Right cardiac atrium (tissue), 5 donors: ENCODE measurements at places on chromosomes 2 and 18.

- DNase-seq, result peak; percentile 64
These were observed 403 bp upstream of the CLUL1 start for GRCh38 chr18:596288-596881.

DNA sequence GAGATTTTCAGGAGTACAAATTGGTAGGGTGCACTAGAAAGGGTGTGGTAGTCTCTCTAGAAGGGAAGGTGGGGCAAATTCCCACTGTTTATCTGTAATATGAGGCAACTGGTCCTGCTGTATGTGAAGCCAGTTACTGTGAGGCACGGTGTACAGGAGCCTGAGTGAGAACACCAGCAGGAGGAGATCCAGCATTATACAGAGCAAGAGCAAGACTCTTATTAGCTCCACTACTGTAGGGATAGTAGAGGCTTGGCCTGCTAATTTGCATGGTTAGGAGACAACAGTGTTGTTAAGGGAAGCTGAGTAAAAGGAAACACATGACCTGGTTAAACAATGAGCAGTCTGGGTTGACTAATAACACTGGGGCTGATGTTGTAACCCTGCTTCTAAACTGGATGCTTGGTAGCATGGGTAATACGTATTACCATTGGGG lies 76.3 kb upstream of the WDSUB1 start:
- no peak for DNase-seq

DNA sequence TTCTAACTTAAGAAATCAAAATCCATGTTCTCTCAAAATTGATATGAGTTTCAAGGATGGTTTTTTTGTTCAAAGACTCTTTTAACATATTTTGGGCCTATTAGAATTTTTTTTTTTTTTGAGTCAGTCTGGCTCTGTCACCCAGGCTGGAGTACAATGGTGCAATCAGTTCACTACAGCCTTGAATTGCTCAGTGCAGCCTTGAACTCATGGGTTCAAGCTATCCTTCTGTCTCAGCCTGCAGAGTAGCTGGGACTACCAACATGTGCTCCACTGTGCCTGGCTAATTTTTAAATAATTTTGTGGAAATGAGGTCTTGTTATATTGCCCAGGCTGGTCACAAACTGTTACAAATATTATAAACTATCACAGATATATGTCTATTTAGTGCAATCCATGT lies 40.6 kb upstream of the RBMS1 start:
- DNase-seq, result no peak

- DNase-seq, result no peak
These were observed 656.5 kb downstream of the SUCLG1 start for GRCh38 chr2:83802604-83803003.

- DNase-seq, result no peak
These were observed 48.1 kb downstream of the CYRIA start for GRCh38 chr2:16617282-16618266.

- no peak for DNase-seq
These were observed 8.8 kb upstream of the EVA1A start for GRCh38 chr2:75569546-75569945.

- no peak for DNase-seq
These were observed 37.4 kb downstream of the ANKMY1 start for GRCh38 chr2:240520130-240520973.

- peak; percentile 47 for DNase-seq
These were observed 7.0 kb downstream of the LPIN1 start for GRCh38 chr2:11753452-11753885.

DNA sequence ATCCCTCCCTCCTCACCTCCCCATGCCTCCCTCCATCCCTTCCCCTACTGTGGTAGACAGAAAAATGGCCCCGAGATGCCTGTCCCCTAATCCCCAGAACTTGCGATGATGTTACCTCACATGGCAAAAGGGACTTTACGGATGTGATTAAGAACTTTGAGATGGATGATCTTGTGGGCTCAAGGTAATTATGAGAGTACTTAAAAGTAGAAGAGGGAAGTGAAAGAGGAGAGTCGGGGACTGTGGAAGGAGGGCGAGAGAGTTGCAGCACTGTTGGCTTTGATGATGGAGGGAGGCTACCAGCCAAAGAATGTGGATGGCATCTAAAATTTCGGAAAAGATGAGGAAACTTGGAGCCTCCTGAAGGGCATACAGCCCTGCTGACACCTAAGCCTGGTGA lies 66.5 kb downstream of the AGAP1 start:
- no peak for DNase-seq

DNA sequence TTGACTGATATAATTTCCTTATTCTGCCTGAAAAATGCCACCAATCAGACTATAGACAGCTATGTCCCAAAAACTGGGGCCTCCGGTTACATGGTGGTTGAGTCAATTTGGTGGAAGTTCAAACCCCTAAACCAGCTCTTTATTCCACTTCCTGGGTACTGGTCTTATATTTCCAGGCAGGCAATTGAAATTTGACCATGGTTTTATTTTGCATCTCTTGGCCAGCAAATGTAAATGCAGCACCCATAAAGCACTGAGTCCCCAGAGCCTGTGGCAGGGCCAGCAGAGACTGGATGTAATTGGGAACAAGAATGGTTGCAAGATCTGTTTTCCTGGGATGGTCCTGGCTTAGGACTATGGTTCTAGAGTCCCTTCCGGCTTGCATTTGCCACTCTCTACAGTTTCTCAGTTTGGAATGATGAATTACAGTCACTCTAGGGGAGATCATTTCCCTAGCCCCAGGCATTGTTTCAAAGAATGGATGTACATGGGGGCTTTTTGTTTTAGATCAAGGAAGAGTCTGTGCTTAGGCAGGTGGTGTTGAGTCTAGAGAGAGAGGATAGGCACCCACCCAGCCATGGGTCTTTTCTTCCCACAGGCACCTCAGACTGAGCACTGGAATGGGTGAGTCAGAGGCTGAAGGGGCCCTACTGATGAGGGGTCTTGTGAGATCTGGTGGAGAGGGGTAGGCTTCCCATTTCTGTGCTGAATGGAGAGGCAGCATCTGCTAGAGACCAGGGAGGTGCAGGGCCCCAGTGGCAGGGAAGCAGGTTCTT lies 108.4 kb upstream of the CDC42EP3 start:
- DNase-seq, result no peak

DNA sequence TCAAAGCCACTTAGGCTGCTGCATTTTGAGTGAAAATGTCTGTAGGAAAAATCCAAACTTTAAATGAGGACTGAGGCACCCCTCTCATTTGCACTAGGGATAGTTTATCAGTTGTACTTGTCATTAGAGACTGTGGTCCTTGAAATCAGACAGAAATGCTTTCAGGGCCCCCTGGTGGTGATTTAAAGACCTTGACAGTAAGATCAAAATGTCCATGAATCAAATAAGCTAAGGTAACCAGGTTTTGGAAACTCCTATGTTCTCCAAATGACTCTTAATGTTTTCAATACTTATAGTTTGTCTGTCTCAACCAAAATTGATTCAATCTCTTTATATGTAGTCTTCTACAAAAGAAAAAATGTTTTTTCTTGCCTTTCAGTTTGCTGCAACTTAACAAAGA lies 28.8 kb upstream of the DDX18 start:
- no peak for DNase-seq

DNA sequence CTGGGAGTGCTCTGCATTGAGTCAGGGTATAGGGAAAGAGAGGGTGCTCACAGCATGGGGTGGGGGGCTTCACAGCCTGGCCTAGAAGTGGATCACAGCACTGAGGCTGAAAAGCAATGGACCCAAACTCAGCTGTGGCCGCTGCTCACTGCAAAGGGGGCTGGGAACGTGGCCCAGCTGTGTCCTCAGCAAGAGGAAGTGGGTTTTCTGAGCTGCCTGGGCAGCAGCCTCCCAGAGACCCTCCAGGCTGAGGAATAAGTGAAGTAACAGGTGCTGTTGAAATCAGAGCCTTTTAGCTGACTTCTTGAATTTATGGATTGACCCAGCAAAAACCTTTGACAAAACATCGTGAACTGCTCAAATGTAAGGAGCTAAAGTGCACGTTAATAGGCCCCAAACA lies 35.2 kb downstream of the PTGR3 start:
- no peak for DNase-seq

DNA sequence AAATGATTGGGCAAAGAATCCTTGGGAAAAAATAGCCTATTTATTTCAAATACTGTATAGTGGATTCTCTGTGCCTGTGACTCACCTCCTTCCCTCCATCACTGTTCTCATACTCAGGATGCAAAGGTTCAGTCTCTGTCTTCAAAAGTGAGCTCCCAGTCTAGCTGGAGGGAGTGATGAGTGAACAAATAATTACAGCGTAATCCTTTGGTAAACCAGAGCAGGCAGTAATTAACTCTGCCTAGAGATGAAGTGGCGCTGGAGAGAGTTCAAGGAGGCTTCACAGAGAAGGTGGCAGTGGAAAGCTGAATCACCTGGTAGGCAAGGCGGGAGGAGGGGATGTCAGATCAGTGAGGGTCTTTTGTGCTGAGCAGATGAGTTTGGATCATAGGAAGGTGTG lies 6.5 kb downstream of the DGUOK start:
- no peak for DNase-seq

DNA sequence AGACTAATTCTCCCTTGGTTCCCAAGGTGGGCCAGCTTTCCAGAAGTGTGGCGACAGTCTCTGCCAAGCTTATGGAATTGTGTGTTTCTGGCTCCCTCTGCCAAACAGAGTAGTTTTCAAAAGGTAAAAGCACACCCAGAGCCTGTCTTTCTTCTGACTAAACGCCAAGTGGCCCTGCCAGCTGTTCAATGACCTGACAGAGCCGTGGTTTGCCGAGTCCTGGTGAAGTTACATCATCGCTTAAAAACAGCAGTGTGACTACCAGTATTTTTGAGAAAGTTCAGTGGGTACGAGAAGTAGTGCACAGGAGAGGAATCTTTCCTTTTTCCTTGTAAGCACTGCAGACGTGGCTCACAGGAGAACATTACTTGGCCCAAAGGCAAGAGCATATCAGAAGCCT lies 1.9 kb downstream of the PER2 start:
- DNase-seq, result peak; percentile 79

- DNase-seq, result no peak
These were observed at the start of gene FABP1 for GRCh38 chr2:88127888-88128653. Gene FABP1 (minus strand): TSS chr2:88128062. CDS start chr2:88128017, 45 bp downstream.

- DNase-seq, result no peak
These were observed 107.7 kb downstream of the HNMT start for GRCh38 chr2:138071720-138072719.

DNA sequence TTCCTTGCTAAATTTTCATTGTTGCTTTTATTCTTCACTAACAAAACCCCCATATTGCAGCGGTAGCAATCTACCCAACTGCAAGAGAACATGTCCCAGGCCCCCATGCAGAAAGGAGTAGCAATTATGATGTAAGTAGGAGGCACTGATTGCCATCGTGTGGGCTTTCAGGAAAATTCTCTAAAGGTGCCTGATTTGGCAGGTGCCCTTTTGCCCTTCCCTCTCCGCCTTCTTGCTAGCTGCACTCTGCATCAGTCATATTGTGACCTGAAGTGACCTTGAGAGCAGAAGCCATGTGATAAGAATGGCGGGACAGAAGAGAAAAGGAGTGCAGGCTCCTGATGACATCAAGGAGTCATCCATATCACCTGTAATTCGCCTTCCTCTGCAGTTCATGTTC lies 112.1 kb downstream of the NCKAP5 start:
- no peak for DNase-seq

DNA sequence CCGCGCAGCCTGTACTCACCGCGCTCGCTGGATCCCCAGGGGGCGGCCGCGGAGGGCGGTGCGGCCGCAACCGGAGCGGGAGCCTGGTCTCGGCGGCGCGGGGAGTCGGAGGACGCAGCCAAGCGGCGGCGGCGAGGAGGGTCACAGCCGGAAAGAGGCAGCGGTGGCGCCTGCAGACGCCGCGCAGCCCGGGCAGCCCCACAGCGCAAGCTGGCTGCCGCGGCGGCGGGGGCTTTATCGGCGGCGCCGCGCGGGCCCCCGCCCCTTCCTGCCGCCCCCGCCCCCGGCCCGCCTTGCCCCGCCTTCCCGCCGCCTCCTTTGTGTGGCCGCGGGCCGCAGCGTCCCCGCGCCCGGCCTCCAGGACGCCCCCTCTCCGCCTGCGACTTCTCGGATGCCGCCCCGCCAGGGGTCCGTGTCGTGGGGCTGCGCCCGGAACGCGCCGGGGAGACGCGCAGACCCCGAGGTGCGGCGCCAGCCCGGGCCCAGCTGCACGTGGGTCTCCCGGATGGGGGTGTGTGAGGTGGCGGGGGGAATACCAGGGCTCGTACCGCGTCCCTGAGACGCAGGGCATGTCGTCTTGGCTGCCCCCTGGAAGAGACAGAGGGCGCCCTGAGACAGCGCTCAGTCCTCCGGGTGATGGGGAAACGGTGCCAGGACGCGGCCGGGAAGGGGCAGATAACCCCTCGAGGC lies at the start of gene SERPINE2:
SERPINE2 (minus strand) TSS at position 207 of the 690 bp plus-strand sequence. CDS start 37,386 bp downstream, outside the sequence.
- peak; percentile 74 for DNase-seq

DNA sequence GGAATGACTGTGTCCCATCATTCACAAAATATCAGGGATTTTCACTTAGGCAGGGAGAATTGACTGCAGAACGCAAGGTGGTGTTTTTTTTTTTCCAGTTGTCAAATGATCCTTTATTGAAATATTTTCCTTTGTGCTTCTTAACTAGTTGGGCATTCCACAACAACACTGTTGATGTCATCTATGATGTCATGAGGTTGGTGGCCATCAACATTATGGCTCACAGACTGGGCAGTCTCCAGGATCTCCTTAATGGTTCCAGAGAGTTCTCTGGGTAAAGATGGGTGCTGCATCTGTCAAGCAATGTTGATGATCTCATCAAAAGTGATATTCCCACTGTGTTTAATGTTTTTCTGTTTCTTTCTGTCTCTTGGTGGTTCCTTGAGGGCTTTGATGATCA lies 31.8 kb upstream of the PLEKHM3 start:
- no peak for DNase-seq

DNA sequence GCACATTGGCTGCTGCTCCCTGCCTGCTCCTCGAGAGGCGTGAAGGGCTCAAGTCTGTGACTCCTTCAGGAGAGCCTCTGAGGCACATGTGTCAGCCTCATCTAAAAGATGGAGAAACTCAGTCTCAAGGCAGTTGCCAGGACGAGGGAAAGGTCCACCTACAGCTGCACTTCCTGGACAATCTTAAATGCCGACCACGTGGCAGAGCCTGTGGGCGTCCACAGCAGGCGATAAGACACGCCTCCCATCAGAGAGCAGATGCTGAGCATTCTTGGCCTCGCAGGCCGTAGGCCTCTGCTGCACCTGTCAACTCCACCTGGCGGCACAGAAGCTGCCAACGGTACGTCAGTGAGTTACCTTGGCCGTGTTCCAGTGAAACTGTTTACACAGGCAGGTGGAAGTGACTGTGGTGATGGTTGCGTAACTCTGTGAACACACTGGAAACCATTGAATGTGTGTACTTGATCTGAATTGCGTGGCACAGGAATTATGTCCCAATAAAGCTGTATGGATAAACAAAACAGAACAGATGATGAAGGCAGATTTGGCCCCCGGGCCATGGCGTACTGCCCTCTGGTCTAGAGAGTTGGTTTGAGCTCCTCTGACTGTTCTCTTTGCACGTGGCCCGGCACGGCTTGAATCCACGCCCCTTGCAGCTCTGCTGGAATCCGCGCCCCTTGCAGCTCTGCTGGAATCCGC lies 114.5 kb downstream of the RNF144A start:
- no peak for DNase-seq

- DNase-seq, result no peak
These were observed 12.5 kb downstream of the ZC3H8 start for GRCh38 chr2:112242384-112242783.
